ENCODE measurements at places on chromosomes 11 and 22.

- no peak for DNase-seq
Measured at GRCh38 chr11:46015941-46016340, 93.5 kb downstream of the LARGE2 start.

- DNase-seq: no peak
Measured at GRCh38 chr11:10480026-10480425, 25.0 kb downstream of the AMPD3 start.

DNA sequence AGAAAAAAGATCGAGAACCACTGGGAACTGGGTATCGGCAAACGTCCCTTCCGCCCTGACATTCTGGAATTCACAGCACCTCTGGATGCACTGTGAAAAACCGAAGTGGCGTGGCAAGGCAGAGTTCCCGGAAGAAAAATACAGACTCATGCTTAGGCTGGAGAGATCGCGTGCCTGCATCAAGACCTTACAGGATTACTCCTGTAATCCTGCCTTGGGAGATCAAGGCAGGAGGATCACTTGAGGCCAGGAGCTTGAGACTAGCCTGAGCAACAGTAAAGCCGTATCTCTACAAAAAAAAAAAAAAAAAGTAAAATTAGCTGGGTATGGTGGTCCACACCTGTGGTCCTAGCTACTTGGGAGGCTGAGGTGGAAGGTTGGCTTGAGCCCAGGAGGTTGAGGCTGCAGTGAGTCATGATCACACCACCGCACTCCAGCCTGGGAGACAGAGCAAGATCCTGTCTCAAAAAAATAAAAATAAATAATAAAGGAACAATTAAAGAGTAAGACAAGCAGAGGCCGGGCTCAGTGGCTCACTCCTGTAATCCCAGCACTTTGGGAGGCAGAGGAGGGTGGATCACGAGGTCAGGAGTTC lies 19.9 kb upstream of the TEF start:
- DNase-seq: no peak

DNA sequence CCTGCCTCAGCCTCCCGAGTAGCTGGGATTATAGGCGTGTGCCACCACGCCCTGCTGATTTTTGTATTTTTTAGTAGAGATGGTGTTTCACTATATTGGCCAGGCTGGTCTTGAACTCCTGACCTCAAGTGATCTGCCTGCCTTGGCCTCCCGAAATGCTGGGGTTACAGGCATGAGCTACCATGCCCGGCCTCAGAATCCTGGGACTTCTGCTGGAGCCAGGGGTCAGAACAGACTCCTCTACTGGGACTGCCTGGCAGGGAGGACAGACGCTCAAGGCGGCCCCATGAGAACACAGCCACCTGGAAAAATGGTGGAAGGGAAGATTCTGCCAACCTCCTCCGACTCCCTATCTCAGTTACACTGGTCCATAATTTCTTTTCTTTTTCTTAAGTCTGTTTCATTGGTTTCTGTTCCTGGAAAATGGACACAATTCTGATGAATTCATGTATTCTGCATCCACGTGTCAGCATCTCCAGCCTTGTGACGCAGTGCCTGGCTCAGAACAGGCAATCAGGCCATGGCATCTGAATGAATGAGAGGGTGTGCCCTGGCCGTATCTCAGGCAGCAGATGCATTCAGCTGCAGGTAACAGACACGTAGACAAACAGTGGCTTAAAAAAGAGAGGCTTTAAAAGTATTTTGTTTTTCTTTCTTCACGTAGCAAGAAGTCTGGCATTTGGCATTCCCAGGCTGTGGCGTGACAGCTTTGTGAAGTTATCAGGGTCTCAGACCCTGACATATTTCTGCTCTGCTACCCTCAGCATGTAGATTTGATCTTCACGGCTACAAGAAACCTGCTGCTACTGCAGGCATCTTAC lies 4.8 kb downstream of the SMIM38 start:
- DNase-seq: no peak

DNA sequence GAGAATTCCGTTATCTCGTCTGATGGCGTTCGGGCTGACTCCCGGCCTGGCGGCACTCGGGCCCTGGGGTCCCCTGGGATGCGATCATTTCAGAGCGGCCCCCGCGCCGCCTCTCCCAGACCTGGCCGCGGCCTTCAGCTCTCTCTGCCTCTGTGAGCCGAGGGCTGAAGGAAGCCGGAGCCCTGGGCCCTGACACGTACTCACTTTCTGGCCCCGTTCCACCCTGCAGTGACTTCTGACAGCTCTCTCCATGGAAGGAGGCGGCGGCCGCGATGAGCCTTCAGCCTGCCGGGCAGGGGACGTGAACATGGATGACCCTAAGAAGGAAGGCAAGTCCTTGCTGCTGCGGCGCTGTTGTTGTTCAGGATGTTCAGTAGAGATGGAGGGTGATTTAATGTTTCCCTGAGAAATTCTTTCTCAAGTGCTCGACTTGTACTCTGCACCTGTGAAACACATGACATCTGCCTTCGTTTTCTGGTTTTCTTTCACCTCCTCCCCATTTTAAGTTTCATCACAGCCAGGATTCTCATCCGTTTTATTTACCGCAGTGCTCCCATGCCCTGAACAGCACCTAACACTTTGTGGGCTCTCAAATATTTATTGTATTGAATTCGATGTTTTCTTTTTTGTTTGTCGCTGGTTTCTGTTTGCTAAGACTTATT lies 612 bp downstream of the GTSE1 start:
- no peak for DNase-seq

All from AG04449 (cell line).